Myometrial cell (primary cell): ENCODE measurements at places on chromosomes 3 and 15. TPM values are rescaled to one million over a fixed set of nuclear protein-coding genes. Genes with fewer than 3 reads are reported as not detected.

ARRDC4 gene
- 13.3 and 15.4 TPM in 2 replicates for total RNA-seq

FGF12 gene
- under 0.01 TPM in 1 of 2 replicates, not detected in the other for total RNA-seq

CD200R1 gene
- not detected in 2 replicates for total RNA-seq

EPHB1 gene
- total RNA-seq, result under 0.01 TPM in 1 of 2 replicates, not detected in the other

LRRIQ4 gene
- total RNA-seq, result not detected in 2 replicates

TRAIP gene
- total RNA-seq, result 8.9 and 10.7 TPM in 2 replicates

MAP6D1 gene
- total RNA-seq, result 8.9 and 10.4 TPM in 2 replicates

CCDC9B gene
- 5.2 and 5.3 TPM in 2 replicates for total RNA-seq

ADAMTS7 gene
- 3.2 and 6.2 TPM in 2 replicates for total RNA-seq

STIMATE gene
- total RNA-seq, result 13.6 and 31.7 TPM in 2 replicates

ZNF80 gene
- not detected in 2 replicates for total RNA-seq

U2SURP gene
- total RNA-seq, result 40.4 and 45.4 TPM in 2 replicates

FAM81A gene
- 0.29 and 1.2 TPM in 2 replicates for total RNA-seq

COX5A gene
- total RNA-seq, result 139 and 151 TPM in 2 replicates

DZIP3 gene
- total RNA-seq, result 9.8 and 12.8 TPM in 2 replicates

PDCD10 gene
- total RNA-seq, result 55.4 and 68.6 TPM in 2 replicates
